ENCODE measurements at places on chromosomes 2 and 18.

DNA sequence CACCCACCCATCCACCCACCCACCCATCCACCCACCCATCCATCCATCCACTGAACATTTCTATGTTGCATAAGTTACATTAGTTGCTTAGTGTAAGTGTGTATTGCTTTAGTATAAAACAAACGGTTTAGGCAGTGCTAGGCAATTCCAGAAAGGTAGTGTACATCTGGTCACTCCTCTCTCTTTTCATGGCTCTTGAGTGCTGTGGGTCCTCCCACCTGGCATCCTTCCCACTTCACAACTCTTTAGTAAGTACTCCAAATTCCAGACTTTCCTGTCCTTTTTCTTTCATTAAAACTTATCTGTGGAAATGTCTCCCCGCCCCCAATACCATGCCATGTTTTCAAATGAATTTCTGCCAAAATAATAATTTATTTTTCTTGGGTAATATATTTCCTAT, 122.5 kb downstream of the PLEKHM3 start:
- no peak for DNase-seq

DNA sequence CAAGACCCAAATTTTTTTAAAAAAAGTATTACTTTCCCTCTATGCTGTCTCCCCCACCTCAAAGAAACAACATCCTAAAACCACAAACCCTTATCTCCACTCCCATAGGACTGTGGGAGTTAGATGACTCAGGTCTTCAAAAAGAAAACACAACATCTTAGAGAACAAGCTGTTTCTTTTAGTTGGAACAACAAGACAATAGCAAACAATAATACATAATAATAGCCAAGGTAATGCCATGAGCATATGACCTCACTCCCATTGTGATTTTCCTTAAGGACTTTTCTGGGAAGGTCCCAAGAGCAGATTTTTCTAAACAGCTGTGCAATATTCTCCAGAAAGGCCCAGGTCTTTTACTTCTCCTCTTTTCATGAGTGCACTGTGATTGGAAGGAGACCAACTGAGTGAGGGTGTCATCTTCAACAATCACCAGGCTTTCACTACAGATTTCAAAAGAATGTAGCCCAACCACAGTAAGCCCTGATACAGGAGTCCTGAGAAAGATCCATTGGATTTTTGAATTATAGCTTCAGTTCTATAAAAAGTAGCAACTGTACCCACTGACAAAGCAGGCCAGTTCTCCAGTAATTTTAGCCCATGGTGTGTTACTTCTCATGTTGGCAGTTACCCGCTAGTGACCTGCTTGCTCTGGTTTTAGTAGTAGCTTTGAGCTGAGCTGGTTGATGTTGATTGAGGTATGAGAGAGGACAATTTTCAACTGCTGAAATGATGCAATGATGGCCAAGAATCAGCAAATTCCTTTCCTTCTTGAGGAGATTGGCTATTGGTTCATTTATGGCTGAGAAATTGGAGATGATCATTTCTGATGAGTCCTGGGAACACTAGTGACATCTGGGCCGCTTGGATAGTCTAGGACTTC, 144.5 kb upstream of the TCF4 start:
- DNase-seq = no peak

- DNase-seq = peak; percentile 94
Measured at GRCh38 chr2:240369801-240370585, 65.5 kb upstream of the GPC1 start.

GRCh38 chr2:145654156-145654555, 1134.2 kb upstream of the ZEB2 start:
- no peak for DNase-seq

DNA sequence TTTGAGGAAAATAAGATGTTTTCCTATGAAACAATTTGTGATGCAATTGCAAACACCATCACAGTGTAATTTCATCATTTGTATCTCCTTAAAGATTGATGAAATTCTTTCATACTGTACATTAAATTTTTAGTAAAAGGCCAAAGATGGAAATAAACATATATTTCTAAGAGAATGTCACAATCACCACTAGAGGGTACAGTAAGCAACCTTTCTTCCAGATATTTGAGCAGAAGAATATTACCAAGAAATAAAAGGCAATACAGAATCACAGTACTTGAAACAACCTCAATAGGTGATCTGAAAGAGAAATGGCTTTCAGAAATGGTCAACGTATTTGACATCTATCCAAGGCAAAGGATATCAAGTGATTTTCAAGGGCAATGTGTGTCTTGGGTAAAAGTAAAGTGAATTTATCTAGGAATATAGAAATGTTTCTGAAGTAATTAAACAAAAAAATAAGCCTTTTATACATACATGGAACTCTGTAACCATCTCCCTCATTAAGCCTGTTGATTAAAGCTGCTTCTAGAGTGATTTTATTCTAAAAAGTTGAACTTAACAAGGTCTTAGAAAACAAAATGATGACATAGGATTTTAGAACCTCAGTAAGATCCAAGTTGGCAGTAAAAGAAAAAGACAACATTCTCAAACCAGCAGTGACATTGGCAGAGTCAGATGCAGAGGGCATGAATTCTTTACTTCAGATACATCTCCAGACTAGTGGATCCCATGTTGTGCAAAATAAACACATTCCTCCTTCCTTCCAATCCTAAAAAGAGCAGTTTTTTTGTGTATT, 90.3 kb upstream of the SESTD1 start:
- DNase-seq = peak; percentile 41
